HS-5 (cell line): ENCODE measurements at places on chromosomes 16 and 17.

GRCh38 chr16:50818380-50818779 lies 76.5 kb downstream of the CYLD start:
- DNase-seq: no peak

- DNase-seq: no peak
These were observed 16.6 kb upstream of the G6PC1 start for GRCh38 chr17:42883802-42884558.

DNA sequence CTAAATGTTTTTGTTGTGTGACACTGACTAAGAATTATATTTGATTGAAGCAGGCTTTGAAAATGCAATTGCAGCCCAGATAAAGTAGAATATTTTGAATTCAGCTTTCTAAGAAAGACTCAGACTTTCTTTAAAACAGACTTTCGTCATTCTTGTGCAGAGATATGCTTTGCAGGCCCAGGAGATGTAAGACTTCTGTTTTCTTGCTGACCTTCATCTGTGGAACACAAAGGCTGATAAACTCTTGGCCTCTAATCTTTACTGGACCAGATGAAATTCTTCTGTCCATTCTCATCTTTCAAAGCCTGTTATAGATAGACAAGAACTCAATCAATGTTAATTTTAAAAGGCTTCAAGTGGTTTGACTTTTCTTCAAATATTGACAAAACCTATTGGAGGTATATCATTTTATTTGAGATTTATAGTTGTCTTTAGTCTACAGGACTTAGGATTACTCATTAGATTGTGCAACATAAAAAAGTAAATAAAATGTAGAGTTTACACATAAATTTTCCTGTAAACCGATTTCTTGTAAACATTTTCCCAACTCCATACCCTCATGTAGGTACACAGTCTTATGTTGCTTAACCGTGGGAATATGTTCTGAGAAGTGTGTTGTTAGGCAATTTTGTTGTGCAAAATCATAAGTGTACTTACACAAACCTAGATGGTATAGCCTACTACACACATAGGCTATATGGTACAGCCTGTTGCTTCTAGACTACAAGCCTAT lies 94.2 kb downstream of the MAP2K4 start:
- DNase-seq: no peak

DNA sequence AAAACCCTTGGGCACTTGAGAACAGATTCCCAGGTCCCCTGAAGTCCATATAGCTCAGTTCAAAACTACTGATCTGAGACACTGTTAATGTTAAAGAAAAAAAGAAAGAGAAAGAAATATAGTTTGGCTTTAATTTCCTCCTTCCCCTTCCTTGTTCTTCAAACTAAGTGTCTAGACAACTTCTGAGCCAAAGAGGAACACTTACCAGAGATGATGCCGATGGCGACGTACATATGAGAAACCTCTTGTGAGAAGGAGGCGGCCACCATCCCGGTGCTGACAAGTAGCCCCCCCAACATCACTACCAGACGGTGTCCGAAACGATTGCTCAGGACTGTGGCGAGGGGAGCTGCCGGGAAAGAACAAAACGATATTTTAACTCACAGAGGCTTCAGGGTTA lies 17.2 kb downstream of the SLC16A6 start:
- no peak for DNase-seq

DNA sequence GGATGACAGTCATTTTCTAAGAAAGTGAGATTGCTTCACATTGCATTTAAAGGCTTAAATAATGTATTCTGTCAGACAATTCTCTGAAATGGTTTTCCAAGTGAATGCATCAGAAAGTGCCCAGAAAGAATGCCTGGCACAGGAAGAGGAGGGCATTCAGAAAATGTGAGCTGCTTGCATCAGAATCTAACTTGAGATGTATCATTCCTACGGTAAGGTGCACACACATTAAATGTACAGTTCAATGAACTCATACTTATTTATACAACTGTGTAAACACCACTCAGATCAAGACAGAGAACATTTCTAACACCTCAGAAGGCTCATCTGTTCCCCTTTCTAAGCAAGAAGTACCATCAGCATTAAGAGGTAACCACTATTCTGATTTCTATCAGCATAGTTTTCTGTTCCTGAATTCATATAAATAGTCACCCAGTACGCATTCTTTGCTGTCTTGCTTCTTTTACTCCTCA lies 638.0 kb downstream of the MAF start:
- no peak for DNase-seq

DNA sequence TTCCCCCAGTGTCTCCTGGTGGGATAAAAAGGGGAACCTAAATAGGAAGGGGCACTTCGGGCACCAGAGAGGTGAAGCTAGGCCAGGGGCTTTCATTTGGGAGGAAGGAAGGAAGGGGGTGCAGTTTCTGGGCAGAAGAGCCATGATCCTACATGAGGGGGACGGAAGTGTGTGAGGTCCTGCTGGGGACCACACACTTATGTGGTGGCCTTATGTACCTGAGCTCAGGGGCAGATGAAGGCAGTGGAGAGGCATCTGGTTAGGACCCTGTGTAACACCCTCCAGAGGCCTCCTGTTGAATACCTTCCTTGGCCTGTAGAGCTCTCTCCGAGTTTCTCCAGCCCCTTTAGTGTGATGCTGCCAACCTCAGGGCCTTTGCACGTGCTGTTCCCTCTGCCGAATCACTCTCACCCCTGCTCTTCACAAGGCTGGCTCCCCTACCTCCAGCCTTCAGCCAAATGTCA lies 21.2 kb downstream of the IGFBP4 start:
- DNase-seq: no peak

DNA sequence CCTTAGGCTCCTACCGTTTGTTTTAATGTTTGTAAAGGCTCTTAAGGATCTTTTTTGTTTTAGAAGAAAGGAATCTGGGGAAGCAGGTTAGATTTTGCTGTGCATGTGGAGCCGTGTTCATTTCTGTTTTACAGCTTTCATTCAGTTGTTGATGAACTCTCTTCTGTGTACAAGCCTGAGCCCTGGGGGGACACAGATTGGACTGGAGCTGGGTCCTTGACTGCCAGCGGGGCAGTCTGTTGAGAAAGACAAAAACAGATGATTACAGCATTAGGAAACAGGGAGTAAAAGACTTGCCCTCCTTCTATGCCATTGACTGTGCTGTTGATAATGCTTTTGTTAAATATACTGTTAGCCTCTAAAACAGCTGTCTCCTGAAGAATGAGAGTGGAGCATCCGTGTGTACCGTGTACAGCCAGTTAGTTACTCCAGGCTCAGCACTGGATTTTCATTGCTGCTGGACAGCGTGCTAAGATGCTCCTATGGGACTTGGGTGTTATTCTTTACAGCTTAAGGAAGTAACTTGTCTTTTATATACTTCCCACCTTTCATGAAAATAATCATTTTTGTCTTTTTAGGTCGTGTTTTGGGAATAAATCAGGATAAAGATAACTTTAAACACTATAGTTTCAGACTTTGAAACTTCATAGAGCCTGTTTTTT lies 3.2 kb downstream of the MAP1LC3B start:
- no peak for DNase-seq

DNA sequence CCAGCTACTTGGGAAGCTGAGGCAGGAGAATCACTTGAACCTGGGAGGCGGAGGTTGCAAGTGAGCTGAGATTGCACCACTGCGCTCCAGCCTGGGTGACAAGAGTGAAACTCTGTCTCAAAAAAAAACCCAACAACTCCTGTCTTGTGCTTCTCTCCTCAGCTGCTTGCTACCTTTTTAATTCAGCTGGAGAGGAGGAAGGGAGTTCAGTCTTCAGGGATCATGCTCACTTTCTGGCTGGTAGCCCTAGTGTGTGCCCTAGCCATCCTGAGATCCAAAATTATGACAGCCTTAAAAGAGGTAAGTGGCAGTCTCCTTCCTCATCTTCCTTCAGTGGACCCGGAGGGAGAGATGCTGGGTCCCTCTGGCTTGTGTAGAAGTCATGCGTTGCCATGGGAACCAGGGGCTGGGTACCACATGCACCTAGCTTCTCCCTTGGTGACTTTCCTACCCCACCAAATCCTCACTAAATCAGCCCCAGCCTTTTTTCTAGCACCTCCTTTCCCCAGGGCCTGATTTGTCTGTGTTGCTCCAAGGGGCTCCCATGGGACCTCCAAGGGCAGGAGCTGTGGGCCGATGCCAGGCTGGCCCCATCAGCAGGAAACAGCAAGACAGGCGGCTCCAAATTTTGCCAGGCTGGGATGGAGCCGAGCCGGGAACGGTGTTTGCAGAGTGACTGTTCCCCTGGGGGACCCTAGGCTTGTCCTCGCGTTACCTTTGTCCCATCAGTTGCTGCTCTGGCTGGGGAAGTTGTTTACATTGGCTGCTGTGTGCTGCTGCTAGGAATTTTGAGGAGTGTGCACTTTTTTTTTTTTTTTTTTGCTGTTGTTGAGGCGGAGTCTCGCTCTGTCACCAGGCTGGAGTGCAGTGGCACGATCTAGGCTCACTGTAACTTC lies 65.2 kb downstream of the ABCC1 start:
- DNase-seq: no peak

- no peak for DNase-seq
These were observed 22.3 kb upstream of the N4BP1 start for GRCh38 chr16:48632137-48632774.

- DNase-seq: no peak
These were observed 15.6 kb upstream of the PDK2 start for GRCh38 chr17:50079334-50080095.

- DNase-seq: no peak
These were observed 100.8 kb downstream of the ABCC12 start for GRCh38 chr16:48054881-48055601.

- DNase-seq: no peak
These were observed 471.2 kb upstream of the HSBP1 start for GRCh38 chr16:83336603-83337002.

DNA sequence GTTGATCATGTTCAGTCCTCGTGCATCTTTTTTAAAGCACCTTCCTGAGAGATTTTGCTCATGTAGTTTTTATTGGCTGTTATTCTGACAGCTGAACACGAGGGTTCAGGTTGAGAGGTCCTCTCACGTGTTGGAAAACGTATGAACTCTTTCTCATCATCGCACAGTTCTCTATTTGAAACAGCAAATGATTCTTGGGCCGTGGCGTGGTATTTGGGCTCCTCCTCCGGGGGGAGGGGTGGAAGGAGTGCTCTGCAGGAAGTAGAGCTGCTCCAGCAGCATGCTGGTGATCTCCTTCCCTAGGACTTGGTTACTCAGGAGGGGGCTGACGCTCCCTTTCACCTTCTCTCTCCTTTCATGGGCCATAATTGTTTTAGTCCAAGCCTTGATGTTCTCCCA lies 70.4 kb downstream of the KSR1 start:
- DNase-seq: no peak

- no peak for DNase-seq
These were observed 70.1 kb upstream of the MPHOSPH6 start for GRCh38 chr16:82240111-82240510.

DNA sequence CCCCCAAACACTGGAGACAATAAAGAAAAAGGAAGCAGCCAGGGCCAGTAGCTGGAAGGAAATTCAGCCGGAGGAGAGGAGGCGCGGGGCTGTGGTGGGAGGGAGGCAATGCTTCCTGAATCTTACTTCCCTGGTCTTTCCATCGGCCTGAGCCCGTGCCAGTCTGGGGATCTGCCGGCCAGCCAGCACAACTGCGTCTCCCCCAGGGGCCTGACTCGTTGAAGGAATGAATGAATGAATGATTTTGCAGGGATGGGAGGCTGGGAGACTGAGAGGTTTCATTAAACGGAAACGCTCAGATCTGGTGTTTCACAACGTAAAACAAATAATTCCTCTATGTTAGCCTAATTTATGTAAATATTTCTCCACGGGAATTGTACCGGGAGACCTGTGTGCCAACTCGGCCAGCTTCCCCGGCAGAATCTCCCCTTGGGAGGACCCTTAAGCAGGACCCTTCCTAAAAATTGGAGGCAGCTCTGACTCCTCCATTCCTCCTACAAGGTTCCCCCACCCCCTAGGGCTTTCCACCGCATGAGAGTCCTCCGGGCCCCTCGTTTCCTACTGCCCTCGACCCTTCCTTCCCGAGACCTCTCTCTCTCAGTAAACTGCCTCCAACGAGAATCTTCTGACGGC lies 1.3 kb upstream of the BAIAP2 start:
- DNase-seq: no peak

GRCh38 chr17:76397184-76397583 lies 12.8 kb downstream of the SPHK1 start:
- DNase-seq: no peak

DNA sequence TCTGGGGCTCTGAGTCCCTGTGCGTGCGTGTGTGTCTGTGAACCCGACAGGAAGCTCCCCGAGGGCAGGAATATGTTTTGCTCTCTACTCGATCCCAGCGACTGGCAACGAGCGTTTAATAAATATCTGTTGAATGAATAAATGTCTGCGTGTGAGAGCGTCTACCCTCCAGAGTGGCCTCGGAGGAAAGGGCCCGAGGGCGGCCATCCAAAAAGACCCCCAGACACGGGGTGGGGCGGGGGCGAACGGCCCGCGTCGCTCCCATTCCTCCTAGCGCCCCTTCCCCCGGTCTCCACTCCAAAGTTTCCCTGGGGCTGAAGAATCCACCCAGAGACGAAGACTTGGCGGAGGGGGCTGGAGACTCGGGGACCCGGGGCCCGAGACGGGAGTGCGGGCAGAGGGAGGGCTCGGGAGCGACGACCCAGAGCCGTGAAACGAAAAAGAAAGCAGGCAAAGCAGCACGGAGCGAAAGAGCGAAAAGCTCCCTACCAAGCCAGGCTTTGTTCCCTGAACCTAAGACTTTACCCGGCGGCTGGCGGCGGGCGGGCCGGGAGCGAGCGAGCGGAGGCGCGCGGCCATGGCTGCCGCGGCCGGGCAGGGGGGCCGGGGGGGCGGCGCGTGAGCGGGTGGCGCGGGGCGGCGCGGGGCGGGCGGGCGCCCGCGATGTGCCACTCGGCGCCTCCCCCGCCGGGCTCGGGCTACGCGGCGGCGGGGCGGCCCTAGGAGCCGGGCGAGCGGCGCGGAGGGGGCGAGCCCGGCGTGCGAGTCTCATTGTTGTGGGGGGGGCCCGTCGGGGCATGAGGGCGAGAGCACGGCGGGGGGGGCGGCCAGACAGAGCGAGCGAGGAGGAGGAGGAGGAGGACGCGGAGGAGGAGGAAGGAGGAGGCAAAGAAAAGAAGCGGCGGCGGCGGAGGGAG lies at the start of gene MLLT6:
Gene MLLT6, plus strand, starts transcription at position 668 of the 917 bp plus-strand sequence. CDS start 360 bp downstream, outside the sequence.
- DNase-seq: peak; percentile 24

GRCh38 chr17:31869797-31870568 lies 10.9 kb upstream of the COPRS start:
- peak; percentile 4 for DNase-seq

DNA sequence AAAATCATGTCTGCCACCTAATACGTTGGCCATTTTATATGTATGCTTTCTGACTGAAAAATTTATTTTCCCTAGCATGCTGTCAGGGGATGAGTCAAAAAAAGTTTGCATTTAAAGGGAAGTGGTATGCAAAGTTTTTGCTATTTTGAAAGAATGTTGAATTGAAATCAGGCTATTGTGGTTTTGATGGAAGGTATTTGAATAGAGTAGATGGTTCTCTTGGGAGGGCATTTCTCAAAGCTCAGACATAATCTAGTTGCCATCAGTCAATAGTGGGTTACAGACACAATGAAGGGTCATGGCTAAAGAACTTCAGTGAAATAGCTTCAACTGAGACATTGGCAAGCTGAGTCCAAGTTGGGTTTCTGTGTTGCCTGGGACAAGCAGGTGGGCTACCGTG lies 102.4 kb downstream of the MAP2K6 start:
- no peak for DNase-seq

- DNase-seq: no peak
These were observed 2.9 kb downstream of the GLP2R start for GRCh38 chr17:9828296-9829295.

- DNase-seq: peak; percentile 89
These were observed 24.8 kb upstream of the MAP3K14 start for GRCh38 chr17:45341533-45342158.

GRCh38 chr17:72614871-72615626 lies 477.4 kb downstream of the SLC39A11 start:
- DNase-seq: no peak
